ENCODE measurements at places on chromosomes 6 and 20. TPM values are rescaled to one million over a fixed set of nuclear protein-coding genes. Genes with fewer than 3 reads are reported as not detected.

NKAIN2 gene
- total RNA-seq = not detected

DACT2 gene
- total RNA-seq = not detected

PSORS1C1 gene
- not detected for total RNA-seq

DNA sequence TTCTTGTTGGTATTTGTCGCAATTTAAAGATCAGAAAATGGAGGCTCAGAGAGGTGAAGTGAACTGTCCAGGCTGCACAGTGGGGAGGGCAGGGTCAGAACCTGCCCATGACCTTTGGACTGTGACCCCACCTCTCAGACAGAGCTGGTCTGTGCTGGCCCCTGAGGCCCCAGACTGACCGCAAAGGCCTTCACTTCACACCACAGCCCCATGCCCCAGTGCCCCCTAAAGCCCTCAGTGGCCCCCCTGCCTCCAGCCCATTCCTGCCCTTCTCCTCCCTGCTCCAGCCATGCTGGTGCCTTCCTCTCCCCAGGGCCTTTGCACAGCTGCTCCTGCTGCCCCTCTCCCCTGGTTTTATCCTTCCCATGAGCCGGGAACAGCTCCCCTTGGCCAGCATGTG is 9.4 kb upstream of the RBBP8NL start:
- H3K4me1 ChIP-seq = no peaks in the 10 kb centered on the region
- H3K27ac ChIP-seq = no peak overlapping the region
- no peak for DNase-seq
- peaks cover 10% of the 10 kb centered on the region for H3K27me3 ChIP-seq

DNA sequence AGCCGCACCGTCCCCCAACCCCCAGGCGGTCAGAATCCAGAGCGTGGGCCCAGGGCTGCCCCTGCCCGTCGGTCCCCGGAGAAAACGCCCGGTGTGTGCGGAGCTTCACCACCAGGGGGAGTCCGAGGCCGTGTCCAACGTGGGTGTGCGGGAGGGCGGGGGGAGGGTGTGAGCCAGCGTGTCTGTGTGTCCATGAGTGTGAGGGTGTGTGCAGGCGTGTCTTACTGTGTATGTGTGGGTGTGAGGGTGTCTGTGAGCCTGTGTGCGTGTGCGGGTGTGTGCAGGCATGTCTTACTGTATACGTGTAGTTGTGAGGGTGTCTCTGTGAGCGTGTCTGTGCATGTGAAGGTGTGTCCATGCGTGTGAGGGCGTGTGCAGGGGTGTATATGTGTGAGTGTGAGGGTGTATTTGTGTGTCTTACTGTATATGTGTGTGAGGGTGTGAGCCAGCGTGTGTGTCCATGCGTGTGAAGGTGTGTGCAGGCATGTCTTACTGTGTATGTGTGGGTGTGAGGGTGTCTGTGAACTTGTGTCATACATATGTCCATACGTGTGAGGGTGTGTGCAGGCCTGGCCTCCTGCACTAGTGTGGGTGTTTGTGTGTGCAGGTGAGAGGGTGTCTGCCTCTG is 24.6 kb upstream of the GATA5 start:
- H3K27me3 ChIP-seq = no peaks in the 10 kb centered on the region
- H3K4me3 ChIP-seq = no peak overlapping the region
- H3K4me1 ChIP-seq = peaks cover 18% of the 10 kb centered on the region
- no peak for DNase-seq

DNA sequence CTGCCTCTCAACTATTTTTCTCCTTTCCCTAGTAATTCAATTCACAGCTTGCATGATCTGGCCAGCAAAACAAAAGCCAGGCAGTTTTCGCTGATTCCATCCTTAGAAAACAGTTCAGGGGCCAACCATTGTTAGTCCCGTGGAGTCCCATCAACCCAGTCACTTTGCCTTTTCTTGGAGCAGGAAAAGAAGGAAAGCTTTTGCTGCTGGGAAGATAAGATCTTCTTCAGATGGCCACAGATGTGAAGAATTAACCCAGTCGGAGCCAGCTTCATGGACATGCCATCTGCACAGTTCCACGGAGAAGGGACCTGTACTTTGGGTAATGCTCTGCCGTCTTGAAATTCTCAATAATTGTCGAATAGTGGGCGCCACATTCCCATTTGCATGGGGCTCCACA is 76.9 kb upstream of the TSHZ2 start:
- H3K4me1 ChIP-seq = no peaks in the 10 kb centered on the region
- no peaks in the 10 kb centered on the region for H3K27me3 ChIP-seq
- no peaks in the 10 kb centered on the region for H3K36me3 ChIP-seq
- no peak for DNase-seq
- H3K27ac ChIP-seq = no peak overlapping the region

All from GM12878 (cell line).